Pulmonary artery endothelial cell (primary cell): ENCODE measurements at places on chromosomes 5 and 9. TPM values are rescaled to one million over a fixed set of nuclear protein-coding genes. Genes with fewer than 3 reads are reported as not detected.

Gene PCDHGA8
- 0.46 and 0.95 TPM in 2 replicates for total RNA-seq

Gene LHX2
- total RNA-seq, result not detected in 2 replicates

Gene KIAA0825
- 0.99 and 1.7 TPM in 2 replicates for total RNA-seq

Gene CHSY3
- total RNA-seq, result 2.1 and 3.6 TPM in 2 replicates

Gene ARRDC3
- total RNA-seq, result 48.9 and 85.3 TPM in 2 replicates
